ENCODE measurements at places on chromosomes 13 and 19. TPM values are rescaled to one million over a fixed set of nuclear protein-coding genes. Genes with fewer than 3 reads are reported as not detected.
A peak's percentile ranks its signal among the peaks of the same experiment; 100 is the strongest.

- H3K4me3 ChIP-seq, result no peak overlapping the region
- H3K27ac ChIP-seq, result no peak overlapping the region
- H3K4me1 ChIP-seq, result no peaks in the 10 kb centered on the region
- peaks cover 13% of the 10 kb centered on the region for H3K27me3 ChIP-seq
Measured at GRCh38 chr13:73228546-73228945, 169.7 kb downstream of the KLF5 start.

GRCh38 chr19:39420769-39421168 lies 8.3 kb downstream of the PLEKHG2 start:
- H3K36me3 ChIP-seq, result peaks cover 32% of the 10 kb centered on the region
- no peak overlapping the region for H3K27ac ChIP-seq
- H3K4me1 ChIP-seq, result peaks cover 14% of the 10 kb centered on the region
- no peaks in the 10 kb centered on the region for H3K27me3 ChIP-seq
- no peak overlapping the region for H3K4me3 ChIP-seq
- DNase-seq, result no peak

DNA sequence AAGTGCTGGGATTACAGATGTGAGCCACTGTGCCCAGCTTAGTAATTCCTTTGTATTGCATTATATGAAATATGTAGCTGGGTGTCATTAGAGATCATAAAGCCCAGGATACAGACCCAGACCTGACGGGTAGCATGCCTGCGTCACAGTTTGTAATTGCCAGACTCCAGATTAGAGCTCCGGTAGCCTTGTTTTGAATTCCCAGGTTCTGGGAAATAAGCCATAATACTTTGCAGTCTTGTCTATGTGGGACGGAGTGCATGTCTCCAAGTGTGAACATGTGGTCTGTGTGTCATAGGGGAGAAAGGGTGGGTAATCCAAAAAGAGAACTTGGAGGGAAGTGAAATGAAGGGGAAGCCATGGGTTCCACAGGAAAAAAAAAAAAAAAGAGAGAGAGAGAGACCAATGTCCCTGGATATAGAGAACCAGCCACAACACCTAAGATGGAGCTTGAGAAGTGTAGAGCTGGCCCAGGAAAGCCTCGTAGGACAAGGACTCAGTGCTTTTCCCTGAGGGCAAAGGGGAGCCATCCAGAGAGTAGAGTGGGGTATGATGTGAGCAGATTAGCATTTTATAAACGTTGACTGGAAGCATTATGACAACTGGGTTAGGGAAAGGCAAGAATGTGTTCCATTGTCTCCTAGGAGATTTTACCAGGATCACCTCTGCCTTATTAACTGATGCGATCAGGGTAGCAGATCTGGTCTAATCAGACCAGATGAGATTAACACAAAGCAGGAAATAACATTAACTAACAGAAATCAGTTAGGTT lies 2.6 kb downstream of the ZSCAN4 start:
- H3K27me3 ChIP-seq, result no peaks in the 10 kb centered on the region
- no peaks in the 10 kb centered on the region for H3K36me3 ChIP-seq
- no peak overlapping the region for H3K4me3 ChIP-seq
- H3K4me1 ChIP-seq, result no peaks in the 10 kb centered on the region
- DNase-seq, result no peak
- no peak overlapping the region for H3K27ac ChIP-seq

DNA sequence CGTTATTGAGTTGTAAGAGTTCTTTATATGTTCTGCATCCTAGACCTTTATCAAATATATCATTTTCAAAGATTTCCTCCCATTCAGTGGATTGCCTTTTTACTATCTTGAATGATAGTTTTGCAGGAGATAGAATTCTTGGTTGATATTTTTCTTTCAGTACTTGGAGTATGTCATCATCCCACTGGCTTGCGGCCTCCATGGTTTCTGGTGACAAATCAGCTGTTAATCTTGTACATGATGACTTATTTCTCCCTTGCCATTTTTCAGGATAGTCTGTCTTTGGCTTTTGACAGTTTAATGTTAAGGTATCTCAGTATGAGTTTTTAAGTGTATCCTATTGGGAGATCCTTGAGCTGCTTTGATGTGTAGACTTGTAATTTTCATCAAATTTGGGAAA lies 8.5 kb downstream of the ZNF557 start:
- no peak for DNase-seq
- H3K4me1 ChIP-seq, result no peaks in the 10 kb centered on the region
- no peak overlapping the region for H3K4me3 ChIP-seq
- H3K27ac ChIP-seq, result no peak overlapping the region

DNA sequence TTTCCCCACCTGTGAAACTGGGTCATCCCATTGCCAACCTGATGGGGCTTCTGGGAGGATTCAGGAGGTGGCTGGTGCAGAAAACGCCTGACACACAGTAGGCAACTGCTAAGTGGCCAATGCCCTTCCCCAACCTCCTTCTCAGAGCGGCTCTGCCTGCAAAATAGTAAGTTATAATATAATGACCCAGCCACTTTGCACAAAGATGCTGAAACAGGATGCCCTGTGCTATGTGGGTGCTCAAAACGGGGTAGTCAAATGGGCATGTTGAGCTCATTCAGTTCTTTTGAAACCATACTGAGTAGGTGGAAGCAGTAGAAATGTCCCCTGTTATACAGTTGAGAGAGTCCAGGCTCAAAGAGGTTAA lies 507 bp downstream of the MARCHF2 start:
- H3K4me3 ChIP-seq, result peak overlapping the region; percentile 56
- peaks cover 19% of the 10 kb centered on the region for H3K4me1 ChIP-seq
- no peak overlapping the region for H3K27ac ChIP-seq
- no peak for DNase-seq
- H3K27me3 ChIP-seq, result no peaks in the 10 kb centered on the region
- peaks cover 2% of the 10 kb centered on the region for H3K36me3 ChIP-seq

GRCh38 chr13:97238432-97238831 lies 16.3 kb downstream of the MBNL2 start:
- peaks cover 79% of the 10 kb centered on the region for H3K4me1 ChIP-seq
- no peaks in the 10 kb centered on the region for H3K27me3 ChIP-seq
- peak overlapping the region; percentile 29 for H3K27ac ChIP-seq
- DNase-seq, result no peak

DNA sequence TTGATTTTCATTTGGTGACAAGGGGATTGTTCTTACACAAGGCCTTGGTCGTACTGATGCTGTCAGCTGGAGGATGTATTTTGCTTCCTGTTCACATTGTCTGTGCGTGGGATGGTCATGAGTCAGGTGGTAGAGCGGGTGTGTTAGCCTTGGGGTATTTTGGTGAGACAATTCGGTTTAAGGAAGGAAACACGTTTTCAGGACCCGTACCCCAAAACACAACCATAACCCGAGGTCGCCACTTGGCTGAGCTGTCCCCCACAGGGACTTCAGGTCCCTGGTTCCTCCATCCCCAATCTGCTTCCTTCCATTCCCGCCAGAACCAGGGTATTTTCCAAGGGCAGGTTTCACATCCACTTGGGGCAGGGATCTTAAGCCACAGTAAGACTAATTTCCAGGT lies 15.0 kb downstream of the MYO9B start:
- no peak for DNase-seq
- peaks cover 6% of the 10 kb centered on the region for H3K36me3 ChIP-seq
- no peaks in the 10 kb centered on the region for H3K27me3 ChIP-seq
- no peak overlapping the region for H3K4me3 ChIP-seq

- no peaks in the 10 kb centered on the region for H3K27me3 ChIP-seq
- DNase-seq, result no peak
- peaks cover 4% of the 10 kb centered on the region for H3K36me3 ChIP-seq
- H3K4me1 ChIP-seq, result peaks cover 3% of the 10 kb centered on the region
- peak overlapping the region; percentile 4 for H3K27ac ChIP-seq
Measured at GRCh38 chr19:10712045-10712444, 5.8 kb upstream of the DNM2 start.

DNA sequence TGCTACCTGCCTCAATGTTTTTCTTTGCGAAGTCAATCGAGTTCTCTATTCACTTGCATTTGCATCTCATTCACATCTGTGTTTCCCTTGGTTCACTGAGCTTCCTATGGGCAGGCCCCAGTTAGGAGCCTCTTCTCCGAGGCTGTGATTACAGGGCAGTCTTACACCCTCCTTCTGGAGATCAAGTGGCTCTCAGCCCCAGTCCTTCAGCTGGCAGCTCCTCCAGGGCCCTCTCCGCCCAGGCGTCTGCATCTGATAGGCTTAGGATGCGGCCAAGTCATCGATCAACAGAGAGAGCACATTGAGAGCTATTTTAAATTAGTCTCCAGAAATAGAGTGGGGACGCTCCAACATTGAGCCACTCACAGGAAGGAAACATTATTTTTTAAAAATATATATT lies 44.2 kb downstream of the MBNL2 start:
- DNase-seq, result no peak
- no peaks in the 10 kb centered on the region for H3K27me3 ChIP-seq
- peak overlapping the region; percentile 35 for H3K4me3 ChIP-seq
- peaks cover 21% of the 10 kb centered on the region for H3K36me3 ChIP-seq
- peaks cover 68% of the 10 kb centered on the region for H3K4me1 ChIP-seq

GRCh38 chr13:30824651-30825050 lies 81.4 kb upstream of the MEDAG start:
- peaks cover 13% of the 10 kb centered on the region for H3K4me1 ChIP-seq
- no peak overlapping the region for H3K4me3 ChIP-seq
- no peaks in the 10 kb centered on the region for H3K36me3 ChIP-seq

GRCh38 chr19:41321204-41321599 lies 11.2 kb downstream of the CCDC97 start:
- no peaks in the 10 kb centered on the region for H3K27me3 ChIP-seq
- no peak overlapping the region for H3K4me3 ChIP-seq
- H3K36me3 ChIP-seq, result peaks cover 30% of the 10 kb centered on the region
- H3K4me1 ChIP-seq, result peaks cover 61% of the 10 kb centered on the region
- no peak for DNase-seq

- H3K27ac ChIP-seq, result no peak overlapping the region
- H3K4me1 ChIP-seq, result peaks cover 22% of the 10 kb centered on the region
- H3K36me3 ChIP-seq, result no peaks in the 10 kb centered on the region
- DNase-seq, result no peak
- H3K4me3 ChIP-seq, result no peak overlapping the region
Measured at GRCh38 chr13:65926750-65927171, 1303.4 kb downstream of the PCDH9 start.

DNA sequence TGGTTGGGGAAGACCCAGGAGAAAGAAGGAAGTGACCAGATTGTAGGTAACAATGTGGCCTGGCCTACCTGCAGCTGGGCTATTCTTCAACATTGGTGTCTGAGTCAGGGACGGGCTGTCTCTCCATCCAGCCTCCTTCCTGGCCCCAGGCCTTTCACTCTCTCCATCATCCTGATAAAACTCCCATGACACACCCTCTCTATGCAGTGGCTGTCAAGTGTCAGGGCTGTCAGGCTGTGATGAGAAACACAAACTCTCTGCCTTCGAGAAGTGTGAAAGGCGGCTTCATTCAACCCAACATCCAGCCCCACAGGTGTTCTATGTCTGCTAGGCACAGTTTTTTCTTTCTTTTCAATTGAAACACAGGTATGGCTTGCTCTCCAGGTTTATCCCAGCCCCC lies 153.3 kb upstream of the VSTM2B start:
- DNase-seq, result peak; percentile 60
- H3K4me1 ChIP-seq, result no peaks in the 10 kb centered on the region
- H3K36me3 ChIP-seq, result no peaks in the 10 kb centered on the region
- no peak overlapping the region for H3K27ac ChIP-seq
- H3K27me3 ChIP-seq, result no peaks in the 10 kb centered on the region
- no peak overlapping the region for H3K4me3 ChIP-seq

- DNase-seq, result no peak
- no peaks in the 10 kb centered on the region for H3K4me1 ChIP-seq
- H3K27me3 ChIP-seq, result peaks cover 2% of the 10 kb centered on the region
- no peak overlapping the region for H3K27ac ChIP-seq
Measured at GRCh38 chr13:86729206-86729605, 930.0 kb upstream of the SLITRK6 start.

DNA sequence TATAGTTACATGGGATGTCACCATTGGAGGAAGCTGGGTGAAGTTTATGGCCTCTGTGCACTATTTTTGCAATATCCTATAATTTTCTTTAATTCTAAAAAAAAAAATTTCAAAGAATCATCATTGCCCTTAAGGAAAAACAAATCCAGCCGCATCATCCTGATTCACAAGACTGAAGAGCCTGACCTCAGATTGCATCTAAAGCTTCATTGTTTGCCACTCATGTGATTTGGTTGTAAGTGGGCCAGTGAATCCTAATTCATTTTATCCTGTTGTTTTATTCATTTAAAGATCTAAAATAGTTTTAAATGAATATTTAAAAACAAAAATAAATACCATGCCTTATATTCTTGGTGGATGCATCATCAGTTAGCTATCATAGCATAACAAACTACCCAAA lies 504.5 kb downstream of the TBC1D4 start:
- H3K36me3 ChIP-seq, result no peaks in the 10 kb centered on the region
- no peak for DNase-seq
- H3K27me3 ChIP-seq, result no peaks in the 10 kb centered on the region
- no peak overlapping the region for H3K27ac ChIP-seq

GRCh38 chr13:49110913-49111170 lies 109.3 kb upstream of the MLNR start:
- no peaks in the 10 kb centered on the region for H3K27me3 ChIP-seq
- H3K4me3 ChIP-seq, result peak overlapping the region; percentile 82
- no peak for DNase-seq
- H3K27ac ChIP-seq, result peak overlapping the region; percentile 87

- no peak for DNase-seq
- peaks cover 7% of the 10 kb centered on the region for H3K36me3 ChIP-seq
- no peak overlapping the region for H3K27ac ChIP-seq
- H3K4me3 ChIP-seq, result no peak overlapping the region
- peaks cover 1% of the 10 kb centered on the region for H3K4me1 ChIP-seq
- H3K27me3 ChIP-seq, result no peaks in the 10 kb centered on the region
Measured at GRCh38 chr13:21548577-21548976, 55.4 kb downstream of the MICU2 start.

GRCh38 chr13:30862707-30863106 lies 43.4 kb upstream of the MEDAG start:
- no peak for DNase-seq
- no peak overlapping the region for H3K4me3 ChIP-seq
- H3K4me1 ChIP-seq, result peaks cover 53% of the 10 kb centered on the region
- H3K36me3 ChIP-seq, result no peaks in the 10 kb centered on the region

Gene SIGLEC7
- not detected for total RNA-seq

Gene CYP4F2
- not detected for total RNA-seq

Gene MLNR
- total RNA-seq, result not detected

Gene IL11
- total RNA-seq, result 1.0 TPM

Gene C5AR2
- 0.08 TPM for total RNA-seq

Measured in osteocyte (in vitro differentiated cells).